Activated CD4-positive, alpha-beta memory T cell treated with anti-CD3 and anti-CD28 coated beads, Interleukin-2, amount 10 ng/mL, durations not matched to agents 7 days and 5 days (primary cell): ENCODE measurements at places on chromosomes 12 and 14. TPM values are rescaled to one million over a fixed set of nuclear protein-coding genes. Genes with fewer than 3 reads are reported as not detected.

DNA sequence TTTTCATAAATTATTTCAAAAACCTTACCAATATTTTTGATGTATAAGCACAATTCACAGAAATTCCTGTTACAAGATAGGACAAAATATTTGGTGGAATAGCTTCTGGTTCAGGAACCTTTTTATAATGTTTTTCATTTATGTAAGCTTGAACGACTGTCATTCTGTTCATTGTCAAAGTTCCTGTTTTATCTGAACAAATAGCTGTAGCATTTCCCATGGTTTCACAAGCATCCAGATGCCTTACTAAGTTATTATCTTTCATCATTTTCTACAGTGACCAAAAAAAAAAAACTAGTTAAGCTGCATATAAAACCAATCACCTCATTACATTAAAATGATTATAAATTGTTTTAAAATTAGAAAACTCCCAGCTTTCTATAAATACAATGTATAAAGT is 87.1 kb downstream of the ATP2B1 start:
- H3K27me3 ChIP-seq = no peaks in the 10 kb centered on the region
- peaks cover 2% of the 10 kb centered on the region for H3K4me1 ChIP-seq
- peaks cover 31% of the 10 kb centered on the region for H3K36me3 ChIP-seq

GRCh38 chr14:35341751-35342488 is 49.7 kb downstream of the PSMA6 start:
- H3K4me1 ChIP-seq = peaks cover 4% of the 10 kb centered on the region
- no peaks in the 10 kb centered on the region for H3K36me3 ChIP-seq
- H3K27ac ChIP-seq = no peak overlapping the region
- DNase-seq = no peak

GRCh38 chr12:69341328-69341727 is 6.9 kb upstream of the LYZ start:
- H3K4me3 ChIP-seq = no peak overlapping the region
- H3K36me3 ChIP-seq = no peaks in the 10 kb centered on the region
- H3K4me1 ChIP-seq = peaks cover 2% of the 10 kb centered on the region
- no peak overlapping the region for H3K27ac ChIP-seq

DNA sequence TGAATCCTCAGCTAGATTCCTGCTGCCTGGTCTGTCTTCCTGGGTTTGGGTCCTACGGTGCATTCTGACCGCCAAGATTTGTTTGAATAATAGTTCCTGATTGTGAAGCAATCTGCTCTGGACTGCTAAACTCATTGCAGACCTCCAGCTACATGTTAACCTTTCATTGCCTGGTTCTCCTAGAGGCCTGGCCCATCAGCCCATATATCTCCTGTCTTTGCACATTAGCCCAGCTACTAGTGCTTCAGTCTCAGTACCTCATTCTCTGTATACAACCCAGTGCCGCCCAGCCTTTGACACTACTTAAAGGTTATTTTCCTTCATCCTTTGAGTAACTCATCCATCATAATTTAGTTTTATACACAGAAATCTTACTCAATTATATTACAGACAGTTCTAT is 65.6 kb upstream of the GRIP1 start:
- no peaks in the 10 kb centered on the region for H3K36me3 ChIP-seq
- no peak overlapping the region for H3K27ac ChIP-seq
- no peak overlapping the region for H3K4me3 ChIP-seq
- H3K27me3 ChIP-seq = peaks cover 9% of the 10 kb centered on the region
- H3K4me1 ChIP-seq = peaks cover 4% of the 10 kb centered on the region
- no peak for DNase-seq

DNA sequence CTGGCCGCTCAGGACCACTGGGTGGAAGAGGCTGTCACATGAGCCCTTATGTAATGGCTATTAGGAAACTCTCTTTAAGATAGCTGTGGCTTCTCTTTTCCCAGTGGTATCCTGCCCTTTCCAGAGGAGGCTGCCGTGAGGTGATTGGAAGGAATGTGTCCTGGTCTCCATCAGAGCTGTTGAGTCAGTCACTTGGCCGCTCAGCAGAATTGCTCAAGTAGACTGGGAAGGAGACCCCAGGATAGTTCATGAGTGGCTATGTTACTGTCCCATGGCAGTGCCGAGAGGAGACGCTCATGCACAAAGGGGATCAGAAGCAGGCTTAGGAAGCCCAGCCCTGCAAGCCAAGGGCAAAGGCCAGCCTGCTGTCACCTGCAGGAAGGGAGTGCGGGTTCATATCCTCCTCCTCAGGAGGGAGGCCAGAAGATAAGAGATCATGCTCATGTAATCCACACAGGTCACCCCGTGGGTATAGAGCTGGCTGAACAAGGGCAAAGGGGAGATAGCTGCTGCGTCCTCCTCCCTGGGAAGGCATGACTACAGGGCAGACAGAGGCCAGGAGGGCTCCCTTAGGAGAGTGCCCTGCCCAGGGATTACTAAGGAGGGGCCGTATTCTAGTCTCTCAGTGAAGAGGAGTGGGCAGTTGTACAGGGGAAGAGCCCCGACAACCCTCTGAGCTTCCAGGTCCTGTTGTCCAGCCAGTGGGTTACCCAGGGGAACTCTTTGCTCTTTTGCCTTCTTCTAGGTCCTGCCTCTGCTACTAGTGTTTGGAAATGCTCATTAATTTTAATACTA is 137.0 kb upstream of the MAX start:
- H3K27me3 ChIP-seq = peaks cover 2% of the 10 kb centered on the region
- H3K4me3 ChIP-seq = no peak overlapping the region
- DNase-seq = no peak
- H3K27ac ChIP-seq = no peak overlapping the region
- H3K4me1 ChIP-seq = peaks cover 5% of the 10 kb centered on the region
- H3K36me3 ChIP-seq = no peaks in the 10 kb centered on the region

DNA sequence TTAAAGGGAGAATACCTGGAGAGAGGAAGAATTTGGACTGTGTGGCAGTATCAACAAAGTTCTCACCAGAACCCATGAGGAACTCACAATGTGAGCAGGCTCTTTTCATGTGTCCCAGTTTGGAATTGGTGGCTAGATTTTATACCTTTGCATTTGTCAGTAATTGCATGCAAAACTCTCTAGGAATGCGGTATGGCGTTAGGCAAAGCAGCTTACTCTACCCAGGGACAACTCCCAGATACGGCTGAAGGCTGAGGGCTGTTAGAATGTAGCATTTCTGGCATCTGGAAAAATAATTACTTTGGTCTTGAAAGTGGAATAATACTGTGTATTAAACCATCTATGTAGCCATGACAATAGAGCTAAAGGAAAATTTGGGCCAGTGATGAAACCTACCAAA is 635.5 kb downstream of the SLC16A7 start:
- H3K27ac ChIP-seq = no peak overlapping the region
- H3K4me3 ChIP-seq = no peak overlapping the region
- H3K36me3 ChIP-seq = no peaks in the 10 kb centered on the region
- H3K27me3 ChIP-seq = no peaks in the 10 kb centered on the region
- DNase-seq = no peak

- DNase-seq = no peak
- peaks cover 4% of the 10 kb centered on the region for H3K4me1 ChIP-seq
- H3K4me3 ChIP-seq = no peak overlapping the region
- H3K27ac ChIP-seq = no peak overlapping the region
Measured at GRCh38 chr14:103433916-103434563, 48.8 kb downstream of the MARK3 start.

- H3K27ac ChIP-seq = no peak overlapping the region
- no peaks in the 10 kb centered on the region for H3K36me3 ChIP-seq
- H3K27me3 ChIP-seq = peaks cover 6% of the 10 kb centered on the region
- H3K4me3 ChIP-seq = no peak overlapping the region
Measured at GRCh38 chr12:25311506-25311905, 60.8 kb upstream of the KRAS start.

DNA sequence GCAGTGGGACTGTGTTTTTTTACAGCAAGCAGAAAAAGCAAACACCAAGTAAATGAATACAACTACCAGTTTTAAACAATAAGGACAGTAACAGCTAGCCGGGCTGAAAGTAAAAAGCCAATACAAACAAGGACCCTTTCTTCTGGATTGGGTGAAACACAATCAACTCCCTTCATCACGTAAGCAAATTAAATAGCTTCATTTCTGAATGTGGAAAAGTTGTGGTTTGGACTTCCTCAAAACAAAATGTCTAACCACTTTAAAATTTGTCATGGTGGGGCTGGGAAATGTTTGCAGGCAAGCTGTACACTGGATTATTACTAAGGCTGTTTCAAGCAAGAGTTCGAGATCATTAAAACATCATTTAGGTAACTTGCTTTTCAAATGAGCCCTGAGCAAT is 47.4 kb downstream of the TCHP start:
- H3K27me3 ChIP-seq = no peaks in the 10 kb centered on the region
- peaks cover 77% of the 10 kb centered on the region for H3K36me3 ChIP-seq
- DNase-seq = no peak
- no peak overlapping the region for H3K4me3 ChIP-seq
- peaks cover 31% of the 10 kb centered on the region for H3K4me1 ChIP-seq
- peak overlapping the region; percentile 53 for H3K27ac ChIP-seq

DNA sequence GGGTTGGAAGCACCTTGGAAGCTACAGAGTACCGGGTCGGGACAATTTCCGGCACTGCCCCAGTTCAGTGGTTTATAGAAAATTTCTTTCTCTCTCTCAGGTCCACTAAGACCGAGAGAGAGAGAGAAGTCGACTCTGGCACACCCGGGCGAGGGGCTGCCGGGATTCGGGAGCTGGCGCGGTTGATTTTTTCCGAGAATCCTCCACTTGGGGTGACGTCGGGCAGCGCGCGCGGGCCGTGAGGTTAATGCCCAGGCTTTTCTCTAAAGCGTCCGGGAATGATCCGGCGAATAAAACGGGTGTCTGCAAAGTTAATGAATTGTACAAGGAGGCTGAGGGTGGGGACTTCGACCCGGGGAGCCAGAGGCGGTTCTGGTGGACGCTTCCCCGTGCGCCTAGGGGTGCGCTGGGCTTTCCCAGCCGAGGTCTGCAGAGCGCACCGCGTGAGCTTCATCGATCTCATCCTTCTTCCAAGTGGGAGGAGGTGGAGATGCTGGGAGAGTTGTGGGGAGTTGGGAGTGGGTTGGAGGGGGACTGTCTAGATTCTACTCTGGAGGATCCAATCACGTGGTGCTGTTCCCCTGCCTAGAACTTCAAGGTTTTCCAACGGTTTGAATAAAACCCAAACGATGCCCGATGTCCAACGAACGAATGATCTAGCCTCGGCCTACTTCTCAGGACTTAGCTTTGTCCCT is 51.9 kb upstream of the TBX3 start:
- H3K36me3 ChIP-seq = no peaks in the 10 kb centered on the region
- no peak overlapping the region for H3K27ac ChIP-seq
- DNase-seq = no peak
- H3K4me1 ChIP-seq = no peaks in the 10 kb centered on the region

SLC6A15 gene
- not detected for total RNA-seq

ASPG gene
- total RNA-seq = not detected

TPI1 gene
- 1,253 TPM for total RNA-seq
